ENCODE measurements at places on chromosomes 16 and 17.
A peak's percentile ranks its signal among the peaks of the same experiment; 100 is the strongest.

- DNase-seq = no peak
Observed at GRCh38 chr16:88468275-88469129, 15.4 kb downstream of the ZFPM1 start.

DNA sequence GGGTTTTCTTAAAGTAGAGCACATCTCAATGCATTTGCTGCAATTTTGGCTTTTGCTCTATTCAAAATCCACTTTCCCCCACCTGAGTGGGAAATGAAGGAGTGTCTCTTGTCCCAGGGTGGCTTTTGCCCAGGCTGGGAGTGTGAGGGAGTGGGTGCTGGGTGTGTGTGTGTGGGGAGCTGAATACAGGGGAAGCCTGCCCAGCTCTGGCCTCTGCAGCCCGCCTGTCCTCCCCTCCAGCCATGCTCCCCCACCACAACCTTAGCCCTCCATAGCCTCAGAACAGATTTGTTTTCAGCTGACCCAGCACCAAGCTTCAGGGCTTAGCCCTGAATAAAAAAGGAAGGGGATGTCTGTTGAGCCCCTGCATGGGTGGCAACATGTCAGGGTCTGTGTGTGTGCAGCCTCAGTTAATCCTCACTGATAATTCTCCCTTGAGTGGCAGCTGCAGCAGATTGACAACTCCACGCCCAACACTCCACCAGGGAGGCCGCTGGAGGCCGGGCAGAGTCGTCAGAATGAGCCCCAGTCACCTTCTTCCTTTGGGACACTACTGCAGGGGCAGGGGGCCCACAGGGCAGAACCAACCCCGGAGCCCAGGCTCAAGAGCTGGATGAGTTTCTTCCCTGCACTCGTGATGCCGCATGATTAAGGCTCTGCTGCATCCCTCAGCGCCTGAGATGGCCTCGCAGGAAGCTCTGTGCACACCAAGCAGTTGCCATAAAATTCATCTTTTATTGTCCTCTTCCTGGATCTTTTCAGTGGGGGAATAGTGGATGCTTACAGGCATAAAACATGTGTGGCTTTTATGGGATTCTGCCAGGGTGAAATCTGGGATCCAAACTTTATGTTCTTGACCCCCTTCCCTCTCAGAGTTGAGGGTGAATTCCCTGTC, 55.0 kb downstream of the SPACA3 start:
- no peak for DNase-seq

GRCh38 chr16:24255456-24256371, at the start of gene CACNG3:
Gene CACNG3 (plus strand): TSS chr16:24256335. CDS start chr16:24256755, 420 bp downstream.
- peak; percentile 73 for DNase-seq

- no peak for DNase-seq
Observed at GRCh38 chr16:831571-832413, 31.3 kb upstream of the GNG13 start.
